ENCODE measurements at places on chromosomes 12 and 14. TPM values are rescaled to one million over a fixed set of nuclear protein-coding genes. Genes with fewer than 3 reads are reported as not detected.

DNA sequence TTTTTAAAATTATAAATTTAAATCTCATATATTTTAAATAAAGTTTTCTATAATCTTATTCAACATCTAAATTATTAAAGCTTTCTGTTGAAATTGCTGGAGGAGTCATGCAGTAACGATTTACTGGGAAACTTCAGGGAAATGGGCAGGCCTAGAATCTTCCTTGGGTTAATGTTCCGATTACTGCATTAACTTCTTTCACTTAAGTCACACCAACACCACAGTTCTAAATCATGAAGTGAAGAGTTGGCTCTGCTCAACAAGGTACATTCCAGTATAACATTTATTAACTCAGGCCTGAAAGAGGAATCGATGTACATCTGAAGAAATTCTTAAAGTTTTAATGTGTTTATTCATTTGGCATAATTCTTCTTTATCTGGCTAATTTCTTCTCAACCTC, 244.3 kb downstream of the CCER1 start:
- no peak for DNase-seq

- peak; percentile 59 for DNase-seq
Observed at GRCh38 chr12:95574799-95575452, 23.6 kb upstream of the USP44 start.

The ZC3H10 gene
- 4.8 TPM for total RNA-seq

The NFATC4 gene
- total RNA-seq: 23.6 TPM

GRCh38 chr12:76374386-76375020, 26.3 kb upstream of the BBS10 start:
- DNase-seq: no peak

GRCh38 chr12:75184516-75184915, 25.1 kb downstream of the KCNC2 start:
- DNase-seq: no peak

GRCh38 chr12:103177639-103178255, 220.3 kb downstream of the ASCL1 start:
- no peak for DNase-seq

DNA sequence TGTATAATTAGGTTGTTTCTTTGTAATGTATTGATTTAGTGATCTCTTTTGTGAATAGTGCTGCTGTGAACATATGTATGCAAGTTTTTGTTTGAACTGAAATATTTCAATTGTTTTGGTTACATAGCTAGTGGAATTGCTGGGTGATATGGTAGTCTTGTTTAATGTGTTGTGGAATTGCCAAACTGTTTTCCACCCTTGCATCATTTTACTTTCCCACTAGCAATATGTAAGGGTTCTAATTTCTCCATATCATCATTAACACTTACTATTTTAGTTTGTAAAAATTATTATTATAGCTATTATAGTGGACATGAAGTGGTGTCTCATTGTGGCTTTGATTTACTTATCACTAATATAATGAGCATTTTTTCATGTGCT, 5.9 kb downstream of the G2E3 start:
- no peak for DNase-seq

The TMEM179 gene
- 3.8 TPM for total RNA-seq

The SLC22A17 gene
- total RNA-seq: 2.2 TPM

The NTF3 gene
- not detected for total RNA-seq

- DNase-seq: peak; percentile 29
Observed at GRCh38 chr12:24039113-24039525, 89.6 kb upstream of the SOX5 start.

GRCh38 chr14:24966579-24966964, 83.4 kb downstream of the STXBP6 start:
- DNase-seq: no peak

GRCh38 chr14:38202444-38203191, 5.1 kb upstream of the SSTR1 start:
- DNase-seq: no peak

- DNase-seq: no peak
Observed at GRCh38 chr12:42442888-42443287, 116.9 kb downstream of the PPHLN1 start.

The PZP gene
- not detected for total RNA-seq

DNA sequence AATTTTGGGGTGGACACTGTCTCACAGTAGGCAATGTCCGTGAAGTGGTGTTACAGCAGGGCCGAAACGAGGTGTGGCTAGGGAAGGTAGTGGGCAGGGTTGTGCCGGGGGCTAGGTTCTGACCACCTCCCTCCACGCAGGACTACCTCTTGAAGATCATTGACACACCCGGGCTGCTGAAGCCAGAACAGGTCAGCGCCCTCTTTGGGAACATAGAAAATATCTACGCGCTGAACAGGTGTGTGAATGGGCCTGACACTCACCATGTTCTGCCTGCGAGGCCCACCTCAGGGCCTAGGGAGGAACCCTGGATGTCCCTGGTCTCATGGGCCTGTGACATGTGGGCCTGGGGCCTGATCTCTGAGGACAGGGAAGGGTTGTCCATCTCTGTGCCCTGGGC, 24.6 kb downstream of the PLEKHG3 start:
- no peak for DNase-seq

The LRRC43 gene
- not detected for total RNA-seq

- no peak for DNase-seq
Observed at GRCh38 chr12:104654665-104655609, 198.2 kb downstream of the CHST11 start.

DNA sequence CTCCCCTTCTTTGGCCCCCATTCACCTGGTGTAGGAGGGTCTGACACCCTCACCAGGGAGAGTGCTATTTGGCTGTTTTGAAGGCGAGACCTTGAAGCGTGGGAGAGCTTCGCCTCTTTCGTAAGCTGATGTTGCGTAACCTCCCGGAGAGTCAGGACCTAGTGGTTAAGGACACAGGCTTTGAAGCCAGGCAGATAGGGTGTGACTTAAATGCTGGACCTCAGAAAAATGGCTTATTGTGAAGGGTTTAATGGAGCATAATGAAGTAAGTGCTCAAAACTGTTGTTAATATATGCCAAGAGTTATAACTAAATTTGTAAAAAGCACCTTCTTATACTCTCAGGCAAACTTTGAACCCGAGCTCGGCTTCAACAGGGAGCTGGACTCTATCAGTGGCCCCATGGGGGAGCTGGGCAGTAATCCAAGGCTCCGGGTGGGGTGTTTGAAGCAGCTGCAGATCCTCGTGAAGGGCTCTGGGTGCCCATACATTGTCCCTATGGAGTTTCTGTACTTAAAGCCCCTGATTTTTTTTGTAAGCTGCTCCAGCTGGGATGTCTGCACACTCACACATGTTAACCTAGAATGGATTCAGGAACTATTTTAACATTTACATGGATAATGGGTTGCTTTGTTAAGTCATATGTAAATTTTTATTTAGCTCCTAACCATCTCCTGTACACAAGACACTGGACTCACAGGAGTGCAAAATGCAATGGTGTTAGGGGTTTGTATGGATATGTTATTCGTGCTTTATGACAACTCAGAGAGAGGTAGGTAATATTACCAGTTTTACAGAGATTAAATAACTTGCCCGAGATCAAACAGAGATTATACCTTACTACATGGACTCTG, 26.0 kb downstream of the PPFIBP1 start:
- peak; percentile 95 for DNase-seq

GRCh38 chr12:95291501-95291900, 73.9 kb downstream of the VEZT start:
- no peak for DNase-seq

DNA sequence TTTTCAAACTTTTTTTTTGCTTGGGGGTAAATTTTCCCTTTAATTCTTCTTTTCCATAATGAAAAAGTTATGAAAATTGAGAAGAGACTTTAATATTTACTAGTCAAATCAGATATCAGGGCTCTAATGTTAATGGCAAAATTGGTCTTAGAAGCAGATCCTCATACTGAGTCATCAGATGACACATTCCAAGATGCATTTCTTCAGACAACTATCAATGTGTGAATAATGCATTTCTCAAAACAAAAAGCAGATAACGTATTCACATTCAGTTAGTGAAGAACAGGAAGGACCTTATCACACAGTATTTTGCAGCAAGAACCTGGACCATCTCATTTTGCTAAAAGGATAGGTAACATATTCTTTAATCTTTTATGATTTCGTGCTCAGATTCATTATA, 130.7 kb downstream of the GPHN start:
- no peak for DNase-seq

GRCh38 chr12:92059960-92060359, 85.7 kb downstream of the BTG1 start:
- no peak for DNase-seq

DNA sequence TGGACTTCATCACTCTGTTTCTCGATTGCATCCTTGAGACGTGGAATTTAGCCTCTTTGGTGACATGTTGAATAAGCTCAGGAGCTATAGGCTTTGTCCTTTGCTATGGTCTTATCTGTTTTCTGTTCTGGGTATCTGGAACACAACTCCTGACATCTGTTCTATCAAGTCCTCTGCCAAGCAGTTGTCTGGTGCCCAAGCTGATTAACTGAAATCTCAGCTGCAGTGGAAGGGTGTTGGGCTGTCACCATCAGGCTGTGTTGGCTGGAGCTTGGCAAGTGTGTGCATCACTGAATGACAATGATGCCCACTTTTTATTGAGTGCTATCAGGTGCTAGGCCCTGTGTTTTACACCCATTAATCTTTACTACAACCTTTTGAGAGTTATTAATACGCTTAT, 77.8 kb downstream of the SMOC1 start:
- no peak for DNase-seq

DNA sequence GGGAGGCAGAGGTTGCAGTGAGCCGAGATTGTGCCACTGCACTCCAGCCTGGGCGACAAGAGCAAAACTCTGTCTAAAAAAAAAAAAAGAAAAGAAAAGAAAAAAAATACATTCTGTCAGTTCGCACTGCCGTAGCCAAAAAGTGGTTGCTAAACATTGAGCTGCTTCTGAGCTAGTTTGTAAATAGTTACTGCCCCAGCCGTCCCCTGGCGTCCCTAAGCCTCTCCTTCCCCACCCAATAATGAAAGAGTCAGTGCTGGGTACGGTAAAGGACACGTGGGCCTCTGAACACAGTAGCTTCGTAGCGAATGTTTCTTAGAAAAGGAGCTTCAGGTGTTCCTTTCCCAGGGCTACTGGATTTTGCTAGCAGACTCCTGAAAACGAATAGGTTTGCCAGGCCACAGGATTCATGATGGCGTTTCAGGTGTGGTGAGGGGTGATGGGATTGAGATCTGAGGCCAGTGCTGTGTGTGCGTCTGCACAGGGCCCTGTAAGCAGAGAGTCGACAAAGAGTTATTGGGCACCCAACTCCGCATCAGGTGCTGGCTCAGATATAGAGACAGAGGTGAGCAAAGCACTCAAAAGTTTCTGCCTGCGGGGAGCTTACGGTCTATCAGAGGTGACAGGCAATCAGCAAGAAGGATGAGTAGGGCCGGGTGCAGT, 94.1 kb downstream of the LGMN start:
- DNase-seq: no peak

The SLCO1B1 gene
- total RNA-seq: not detected

GRCh38 chr12:58915037-58915436, 5.3 kb downstream of the LRIG3 start:
- no peak for DNase-seq

DNA sequence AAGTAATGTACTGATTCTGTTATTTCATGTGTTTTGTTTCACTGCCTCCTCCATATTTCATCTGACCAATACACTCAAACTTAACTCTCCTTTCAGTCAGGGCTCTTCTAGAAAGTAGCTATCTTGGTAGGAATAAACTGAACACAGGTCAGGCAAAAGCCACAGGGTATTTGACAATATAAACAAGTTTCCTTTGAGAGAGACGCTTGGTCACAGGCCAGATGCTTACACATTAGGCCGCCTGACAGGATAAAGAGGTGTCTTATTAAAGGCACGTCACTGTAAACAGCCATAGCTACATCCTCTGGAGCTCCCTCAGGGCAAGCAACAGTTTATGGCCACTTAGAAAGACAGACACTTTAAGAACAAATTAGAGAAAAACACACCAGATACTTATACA, 607.5 kb downstream of the SLC6A15 start:
- DNase-seq: no peak

Measured in NCI-H460 (cell line).